RKO (cell line): ENCODE measurements at places on chromosomes 6 and 20.
A peak's percentile ranks its signal among the peaks of the same experiment; 100 is the strongest.

- DNase-seq = no peak
Observed at GRCh38 chr6:137877113-137877512, 10.1 kb downstream of the TNFAIP3 start.

- no peak for DNase-seq
Observed at GRCh38 chr20:61649860-61650162, 397.8 kb downstream of the CDH4 start.

DNA sequence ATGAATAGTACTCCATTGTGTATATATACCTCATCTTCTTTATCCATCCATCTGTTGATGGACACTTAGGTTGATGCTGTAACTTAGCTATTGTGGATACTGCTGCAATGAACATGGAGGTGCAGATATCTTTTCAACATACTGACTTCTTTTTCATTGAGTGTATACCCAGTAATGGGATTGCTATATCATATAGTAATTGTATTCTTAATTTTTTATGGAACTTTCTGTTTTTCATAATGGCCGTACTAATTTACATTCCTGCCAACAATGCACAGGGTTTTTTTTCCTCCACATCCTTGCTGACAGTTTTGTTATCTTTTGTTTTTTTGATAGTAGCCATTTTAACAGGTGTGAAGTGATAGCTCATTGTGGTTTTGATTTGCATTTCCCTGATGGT lies 5.2 kb downstream of the CCN2 start:
- DNase-seq = no peak

GRCh38 chr20:53708129-53708968 lies 114.7 kb upstream of the ZNF217 start:
- DNase-seq = no peak

- no peak for DNase-seq
Observed at GRCh38 chr20:17407550-17407949, 123.6 kb downstream of the BFSP1 start.

DNA sequence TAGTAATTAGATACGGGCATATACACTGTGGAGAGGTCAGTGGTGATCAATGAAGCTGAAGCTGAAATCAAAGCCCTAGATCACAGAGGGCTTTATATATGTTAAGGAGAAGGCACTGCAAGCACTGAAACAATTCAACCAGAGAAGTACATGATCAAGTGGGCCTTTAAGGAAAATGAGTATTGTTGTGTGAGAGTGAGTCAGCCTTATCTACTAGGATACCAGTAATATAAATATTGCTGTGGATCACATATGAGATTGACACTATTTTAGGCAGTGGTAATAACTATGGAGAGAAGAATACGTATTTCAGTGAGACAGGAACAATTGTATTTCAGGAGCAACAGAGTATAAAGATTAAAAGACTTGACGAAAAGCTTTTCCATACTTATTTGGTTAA lies 1172.2 kb upstream of the GJE1 start:
- DNase-seq = peak; percentile 3

DNA sequence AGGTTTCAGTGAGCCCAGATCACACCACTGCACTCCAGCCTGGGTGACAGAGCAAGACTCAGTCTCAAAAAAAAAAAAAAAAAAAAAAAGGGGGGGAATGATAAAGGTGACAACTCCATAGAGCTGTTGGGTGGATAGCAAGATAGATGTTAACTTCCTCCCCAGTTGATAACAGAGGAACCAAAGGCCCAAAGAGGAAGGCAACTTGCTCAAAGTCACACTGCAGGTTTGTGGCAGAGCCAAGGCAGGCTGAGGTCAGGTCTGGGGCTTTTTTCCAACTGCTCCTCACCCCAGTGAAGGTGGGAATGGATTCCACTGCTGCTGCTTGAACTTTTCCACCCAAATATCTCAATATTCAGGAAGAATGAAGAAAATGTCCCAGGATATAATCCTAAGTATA lies 26.7 kb downstream of the HCK start:
- no peak for DNase-seq

DNA sequence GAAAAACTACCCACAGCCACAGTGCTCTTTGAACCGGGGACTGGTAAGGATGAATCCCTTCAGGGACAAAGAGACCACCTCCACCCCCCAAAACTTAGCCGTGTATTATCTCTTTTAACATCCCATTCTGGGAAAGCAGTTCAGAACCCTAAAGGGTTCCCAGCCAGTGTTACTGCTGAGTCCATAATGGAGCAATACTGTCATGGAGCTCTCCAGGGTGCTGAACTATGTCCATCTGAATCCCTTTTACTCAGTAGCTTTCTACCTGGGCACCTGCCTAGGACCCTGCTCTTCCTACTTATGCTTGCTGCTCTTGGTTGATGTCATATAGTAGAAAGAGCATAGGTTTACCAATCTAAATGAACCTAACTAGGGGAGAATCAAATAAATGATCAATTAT lies 22.3 kb upstream of the SAYSD1 start:
- peak; percentile 60 for DNase-seq

- DNase-seq = no peak
Observed at GRCh38 chr6:156021746-156022396, 566.2 kb upstream of the NOX3 start.

GRCh38 chr6:148962854-148963515 lies 216.2 kb downstream of the UST start:
- DNase-seq = no peak

- DNase-seq = no peak
Observed at GRCh38 chr6:14640631-14641030, 523.1 kb downstream of the CD83 start.

GRCh38 chr6:91590191-91590590 lies 1003.3 kb upstream of the MAP3K7 start:
- no peak for DNase-seq

DNA sequence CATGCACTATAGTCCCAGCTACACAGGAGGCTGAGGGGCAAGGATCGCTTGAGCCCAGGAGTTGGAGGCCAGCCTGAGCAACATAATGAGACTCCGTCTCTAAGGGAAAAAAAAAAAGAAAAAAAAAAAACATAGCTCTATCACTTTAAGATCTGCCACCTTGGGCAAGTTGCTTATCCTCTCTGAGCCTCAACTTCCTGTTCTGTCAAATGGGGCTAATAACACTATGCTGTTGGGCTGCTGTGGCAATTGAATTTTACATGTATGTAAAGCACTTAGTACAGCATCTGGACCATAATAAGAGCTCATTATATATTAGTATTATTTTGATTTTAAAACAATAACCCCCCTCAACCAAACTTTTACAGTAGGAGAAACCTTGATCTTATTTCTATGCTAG lies 141.5 kb downstream of the ATXN1 start:
- no peak for DNase-seq

GRCh38 chr6:94341173-94341572 lies 921.8 kb upstream of the EPHA7 start:
- no peak for DNase-seq

DNA sequence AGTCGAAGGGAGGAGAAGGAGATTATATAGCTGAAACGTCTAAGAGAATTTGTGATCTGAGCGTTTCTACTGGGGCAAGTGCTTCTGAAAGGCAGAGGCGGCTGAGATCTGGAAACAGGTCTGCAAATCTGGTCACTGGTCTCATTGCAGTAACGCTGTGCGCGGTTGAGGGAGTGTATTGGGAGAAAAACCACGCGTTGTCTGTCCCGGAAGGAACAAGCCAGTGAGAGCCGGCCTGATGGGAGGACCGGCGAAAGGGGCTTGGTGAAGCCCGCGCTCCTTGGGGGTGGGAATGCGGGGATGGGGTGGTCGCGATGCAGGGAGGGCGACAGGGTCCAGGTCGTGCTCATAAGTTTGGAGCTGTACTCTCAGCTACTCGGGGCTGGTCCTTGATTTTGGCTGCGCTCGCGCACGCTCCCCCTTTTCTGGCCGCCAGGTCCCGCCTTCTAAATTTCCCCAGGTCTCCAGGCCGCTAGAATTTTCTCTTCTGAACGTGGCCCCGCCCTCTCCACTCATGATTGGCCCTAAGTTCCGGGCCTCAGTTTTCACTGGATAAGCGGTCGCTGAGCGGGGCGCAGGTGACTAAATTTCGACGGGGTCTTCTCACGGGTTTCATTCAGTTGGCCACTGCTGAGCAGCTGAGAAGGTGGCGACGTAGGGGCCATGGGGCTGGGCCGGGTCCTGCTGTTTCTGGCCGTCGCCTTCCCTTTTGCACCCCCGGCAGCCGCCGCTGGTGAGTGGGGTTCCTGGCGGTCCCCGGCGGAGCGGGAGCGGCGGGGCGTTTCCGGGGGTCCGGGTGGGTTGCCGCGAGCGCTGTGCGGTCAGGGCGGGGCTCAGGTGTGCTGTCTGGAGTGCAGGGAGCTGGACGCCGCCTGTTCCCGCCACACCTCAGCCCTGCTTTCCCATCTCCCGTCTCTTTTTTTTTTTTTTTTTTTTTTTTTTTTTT lies at the start of gene MICB:
Gene MICB, plus strand, starts transcription at position 615 of the 946 bp plus-strand sequence. Its CDS starts 49 bp downstream, at position 664.
- DNase-seq = peak; percentile 90

DNA sequence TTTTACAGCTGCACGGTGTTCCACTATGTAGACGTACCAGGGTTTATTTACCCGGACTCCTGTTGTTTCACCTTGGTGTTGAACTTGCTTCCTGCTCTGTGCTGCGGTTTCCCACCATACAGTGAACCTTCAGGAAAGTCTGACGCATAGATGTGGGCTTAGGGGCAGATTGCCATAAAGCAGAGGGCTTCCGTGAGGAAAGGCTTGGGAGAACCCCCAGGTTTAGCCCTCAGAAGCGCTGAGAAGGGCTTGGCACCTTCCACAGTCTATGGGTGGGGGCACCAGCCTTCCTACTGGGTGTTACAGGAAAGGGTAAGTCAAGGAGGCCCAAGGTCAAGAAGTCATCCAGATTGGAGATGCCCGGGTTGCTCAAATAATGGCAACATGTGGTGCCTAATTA lies 19.2 kb upstream of the MRPS18A start:
- DNase-seq = no peak

- DNase-seq = no peak
Observed at GRCh38 chr6:26250698-26251044, 114.3 kb upstream of the BTN3A2 start.

DNA sequence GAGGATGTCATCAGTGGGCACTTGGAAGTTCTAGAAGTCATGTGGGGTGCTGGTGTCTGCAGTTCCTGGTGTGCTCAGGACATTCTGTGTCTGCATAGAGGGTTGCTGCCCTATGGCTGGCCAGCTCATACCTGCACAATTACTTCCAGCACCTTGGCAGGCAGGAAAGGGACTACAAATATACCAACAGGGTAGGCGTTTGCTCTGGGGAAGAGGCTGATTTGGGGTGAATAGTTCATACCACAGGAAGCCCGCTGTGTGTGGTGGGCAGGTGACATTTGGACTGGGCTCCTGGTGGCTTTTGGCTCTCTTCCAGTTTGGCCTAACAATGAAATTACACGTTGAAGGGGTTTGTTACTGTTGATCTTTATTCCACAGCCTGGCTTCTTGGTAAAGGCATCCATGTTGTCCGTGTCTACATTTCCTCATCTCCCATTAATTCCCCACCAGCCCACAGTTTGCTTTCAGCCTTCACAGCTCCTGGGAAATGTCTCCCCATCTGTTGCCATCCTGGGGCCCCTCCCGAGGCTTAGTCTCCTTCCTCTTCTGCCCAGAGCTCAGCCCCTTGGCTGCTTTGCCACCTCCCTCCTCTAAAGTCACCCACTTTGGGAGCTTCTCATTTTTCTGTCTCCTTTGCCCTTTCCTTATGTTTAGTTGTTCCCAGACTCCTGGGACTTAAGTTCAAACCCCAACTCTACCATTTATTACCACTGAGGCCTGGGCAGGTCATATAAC lies 88.1 kb downstream of the RSPH3 start:
- DNase-seq = no peak

GRCh38 chr20:64260239-64260638 lies 4.7 kb downstream of the PCMTD2 start:
- no peak for DNase-seq

GRCh38 chr6:45922728-45923351 lies 92.8 kb downstream of the CLIC5 start:
- DNase-seq = peak; percentile 53

GRCh38 chr20:63693083-63693732 lies 3.2 kb upstream of the TNFRSF6B start:
- DNase-seq = no peak

DNA sequence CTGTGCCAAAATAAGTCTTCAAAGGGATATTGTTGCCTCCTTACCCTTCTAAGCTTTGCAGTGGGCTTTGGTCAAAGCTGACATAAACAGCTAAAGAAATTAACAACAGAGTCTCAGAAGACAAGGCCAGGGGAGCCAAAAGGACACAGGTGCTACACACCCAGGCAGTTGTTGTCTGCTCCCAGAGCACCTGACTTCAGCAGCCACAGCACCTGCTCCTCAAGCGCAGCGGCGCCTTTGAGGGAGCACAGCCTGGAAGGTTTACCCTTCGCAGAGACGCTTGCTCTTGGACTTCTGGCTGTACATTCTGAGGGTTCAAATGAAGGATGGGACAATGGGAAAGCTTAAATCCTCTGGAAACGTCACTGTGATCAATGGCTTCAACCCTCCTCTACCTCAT lies 16.6 kb downstream of the B4GALT5 start:
- no peak for DNase-seq

- DNase-seq = no peak
Observed at GRCh38 chr6:136114661-136115060, 135.4 kb downstream of the MTFR2 start.

DNA sequence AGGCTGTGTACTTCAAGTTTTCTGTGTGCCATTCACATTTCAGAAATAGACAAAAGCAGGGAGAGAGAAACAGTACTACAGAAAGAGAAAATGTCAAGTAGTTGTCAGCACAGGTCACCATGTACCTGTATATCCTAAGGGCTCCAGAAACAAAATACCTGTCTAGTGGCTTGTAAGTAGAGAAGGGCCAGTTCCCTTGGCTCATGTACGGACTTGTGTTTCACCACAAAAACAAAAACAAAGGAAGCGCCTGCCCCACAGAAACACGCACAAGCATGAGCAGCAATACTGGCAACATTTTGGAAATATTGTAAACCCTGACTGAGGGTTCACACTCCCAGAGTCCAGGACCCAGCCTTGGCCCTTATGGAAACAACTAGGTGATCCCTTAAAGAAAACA lies 44.3 kb downstream of the CNKSR3 start:
- DNase-seq = no peak

- DNase-seq = no peak
Observed at GRCh38 chr6:110526726-110527125, 50.3 kb upstream of the SLC22A16 start.
